Camera-type eye (tissue), 1 donor: ENCODE measurements at places on chromosomes 12 and 14. TPM values are rescaled to one million over a fixed set of nuclear protein-coding genes. Genes with fewer than 3 reads are reported as not detected.

The RHOJ gene
- 13.7 TPM for total RNA-seq

The CCDC38 gene
- total RNA-seq = 0.27 TPM

The LRR1 gene
- total RNA-seq = 9.2 TPM

The OR4E2 gene
- total RNA-seq = not detected

The FGF23 gene
- 0.27 TPM for total RNA-seq

The NGB gene
- total RNA-seq = 1.4 TPM
